ENCODE measurements at places on chromosomes 4 and X.

- DNase-seq = no peak
Measured at GRCh38 chr4:137106287-137106686, 426.0 kb downstream of the PCDH18 start.

- no peak for DNase-seq
Measured at GRCh38 chr4:168667376-168667775, 170.5 kb downstream of the PALLD start.

DNA sequence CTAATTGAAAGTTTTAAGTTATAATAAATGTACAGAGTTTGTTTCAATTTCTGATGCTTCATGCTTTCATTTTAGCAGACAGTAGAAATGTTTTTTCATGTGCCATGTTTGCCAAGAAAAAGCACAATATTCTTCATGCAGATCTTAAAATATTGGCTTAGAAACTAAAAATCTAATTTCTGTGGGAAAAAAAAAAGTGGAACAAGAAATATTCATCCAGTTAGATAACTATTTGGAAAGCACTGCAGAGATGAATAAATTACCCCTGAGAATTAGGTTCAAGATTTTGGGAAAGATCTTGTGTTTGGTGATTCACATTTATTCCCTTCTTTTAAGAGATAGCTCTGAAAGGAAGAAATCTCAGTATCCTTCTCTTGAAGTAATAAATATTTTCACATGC is 912.5 kb downstream of the C4orf33 start:
- no peak for DNase-seq

DNA sequence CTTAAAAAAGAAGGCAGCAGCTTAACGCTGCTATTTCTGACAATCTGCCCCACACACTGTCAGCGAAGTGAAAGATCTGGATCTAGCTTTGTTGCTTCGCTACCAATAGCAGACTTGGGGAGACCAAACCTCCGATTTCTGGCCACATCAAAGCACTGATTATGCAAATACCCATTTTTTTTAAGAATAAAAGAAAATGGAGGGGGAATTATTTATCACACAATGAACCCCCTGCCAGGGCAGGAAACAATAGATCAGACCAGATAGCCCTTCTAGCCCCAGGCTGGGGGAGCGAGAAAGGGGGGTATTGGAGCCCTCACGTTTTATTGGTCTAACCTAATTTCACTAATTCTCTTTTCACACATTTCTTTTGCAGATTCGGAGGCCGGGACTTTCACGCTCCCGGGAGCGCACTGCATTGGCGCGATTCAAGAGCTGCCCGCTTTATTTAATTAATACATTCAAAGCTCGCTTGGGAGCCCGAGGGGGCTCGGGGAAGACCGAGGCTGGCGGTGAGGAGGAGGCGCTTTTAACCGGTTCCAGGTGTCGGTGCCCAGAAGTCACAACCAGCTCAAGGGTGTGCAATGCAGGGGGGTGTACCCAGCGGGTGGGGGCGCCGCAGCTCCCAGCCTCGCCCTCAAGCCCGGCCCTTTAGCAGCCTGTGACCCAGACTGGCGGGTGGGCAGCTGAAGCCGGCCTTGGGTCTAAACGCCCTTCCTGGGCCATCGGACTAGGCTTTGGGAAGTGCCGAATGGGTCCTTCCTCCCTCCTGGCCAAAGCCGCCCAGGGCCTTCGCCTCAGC is 5.5 kb downstream of the NEUROG2 start:
- DNase-seq = no peak

- DNase-seq = no peak
Measured at GRCh38 chrX:129741880-129742758, 3.3 kb downstream of the XPNPEP2 start.

DNA sequence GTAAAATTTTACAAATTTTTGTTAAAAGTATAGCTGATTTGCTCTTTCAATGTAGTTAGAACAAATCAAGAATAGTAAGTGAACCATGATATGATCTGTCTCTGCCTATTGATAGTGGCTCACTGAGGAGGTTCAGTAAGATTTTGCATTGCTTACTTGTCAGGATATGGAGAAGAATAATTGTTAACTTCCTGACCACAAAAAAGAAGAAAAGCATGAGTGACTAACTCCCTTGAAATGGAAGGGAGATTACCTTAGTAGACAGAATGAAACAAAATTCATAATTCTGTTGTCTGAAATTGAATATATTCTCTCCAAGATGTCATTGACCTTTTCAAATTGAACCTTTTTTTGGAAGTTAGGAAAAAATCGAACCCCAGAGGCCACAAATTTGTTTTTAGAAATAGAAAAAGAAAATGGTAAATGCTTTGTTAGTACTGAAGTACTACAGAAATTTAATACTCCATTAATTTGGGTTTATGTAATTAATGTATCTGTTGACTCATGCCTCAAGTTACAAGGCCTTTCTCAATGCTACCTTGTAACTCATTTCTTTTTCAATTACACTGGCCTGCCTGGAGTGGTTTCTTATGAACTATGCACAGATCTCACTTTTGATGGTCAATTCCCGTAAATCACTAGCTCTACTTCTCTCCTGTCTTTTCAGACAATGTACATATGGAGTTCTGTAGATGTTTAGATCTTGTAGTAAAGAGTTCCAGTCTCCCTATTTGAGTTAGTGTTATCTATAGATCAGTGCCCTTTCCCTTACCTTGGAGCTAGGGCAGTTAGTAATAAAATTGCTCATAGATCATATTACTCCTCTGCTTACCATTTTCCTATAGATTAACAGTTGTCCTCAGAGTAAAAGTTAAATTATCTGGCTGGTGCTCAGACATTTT is 139.3 kb downstream of the TLL1 start:
- no peak for DNase-seq

- DNase-seq = no peak
Measured at GRCh38 chr4:102318105-102318504, 27.2 kb downstream of the SLC39A8 start.

GRCh38 chrX:11437642-11438379 is 144.6 kb downstream of the AMELX start:
- no peak for DNase-seq

- DNase-seq = no peak
Measured at GRCh38 chr4:112279025-112279881, 6.5 kb downstream of the TIFA start.

DNA sequence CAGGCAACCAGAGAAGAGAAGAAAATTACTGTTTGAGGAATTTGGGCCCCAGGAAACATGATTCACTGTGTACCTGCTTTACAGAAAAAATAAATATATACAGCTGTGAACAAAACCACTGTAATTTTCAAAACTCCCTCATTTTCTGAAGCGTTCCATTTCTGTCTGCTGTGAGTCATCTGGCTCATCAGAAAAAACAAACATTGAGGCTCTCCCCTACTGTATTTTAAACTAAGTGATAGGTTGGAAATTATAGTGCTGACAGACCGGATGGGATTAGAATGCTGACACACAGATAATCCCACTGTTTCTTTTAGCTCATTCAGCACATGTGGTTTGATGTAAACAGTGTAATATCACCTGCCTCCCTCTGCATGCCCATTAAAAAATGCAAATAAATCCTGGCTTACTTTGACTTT is 847.0 kb downstream of the TRIML1 start:
- peak; percentile 19 for DNase-seq

GRCh38 chr4:2932321-2932950 is 30.8 kb downstream of the NOP14 start:
- no peak for DNase-seq

DNA sequence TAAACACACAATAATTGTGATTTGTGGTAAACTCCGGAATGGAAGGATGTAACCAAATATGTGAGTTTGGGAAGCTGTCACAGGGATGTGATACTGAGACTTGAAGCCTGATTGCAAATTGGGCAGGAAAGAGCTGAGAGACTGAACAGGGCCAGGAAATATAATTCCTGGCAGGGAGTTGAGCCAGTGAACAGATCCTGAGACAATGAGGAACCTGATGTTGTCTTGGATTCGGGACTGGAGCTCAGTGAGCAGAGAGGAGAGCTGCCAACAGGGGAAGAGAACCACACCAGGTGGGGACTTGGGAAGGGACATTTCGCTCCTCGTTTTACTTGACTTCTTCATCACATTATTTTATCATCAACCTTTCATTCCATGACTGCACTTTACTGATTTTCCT is 386.0 kb downstream of the TLL1 start:
- DNase-seq = no peak

- DNase-seq = no peak
Measured at GRCh38 chr4:119746951-119747350, 118.3 kb upstream of the PDE5A start.

GRCh38 chr4:163251204-163251603 is 81.2 kb downstream of the NPY1R start:
- no peak for DNase-seq

DNA sequence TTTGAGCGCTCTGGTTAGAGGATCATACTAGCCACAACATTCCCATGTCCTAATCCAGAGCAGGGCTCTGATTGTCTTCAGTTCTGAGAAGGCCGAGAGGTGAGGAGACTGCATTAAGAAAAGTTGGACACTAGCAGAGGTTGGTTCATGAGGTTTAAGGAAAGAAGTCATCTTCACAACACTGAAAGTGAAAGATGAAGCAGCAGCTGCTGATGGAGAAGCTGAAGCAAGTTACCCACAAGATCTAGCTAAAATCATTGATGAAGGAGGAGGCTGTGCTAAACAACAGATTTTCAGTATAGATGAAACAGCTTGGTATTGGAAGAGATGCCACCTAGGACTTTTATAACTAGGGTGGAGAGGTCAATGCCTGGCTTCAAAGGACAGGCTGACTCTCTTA is 36.8 kb downstream of the RAP1GDS1 start:
- no peak for DNase-seq

DNA sequence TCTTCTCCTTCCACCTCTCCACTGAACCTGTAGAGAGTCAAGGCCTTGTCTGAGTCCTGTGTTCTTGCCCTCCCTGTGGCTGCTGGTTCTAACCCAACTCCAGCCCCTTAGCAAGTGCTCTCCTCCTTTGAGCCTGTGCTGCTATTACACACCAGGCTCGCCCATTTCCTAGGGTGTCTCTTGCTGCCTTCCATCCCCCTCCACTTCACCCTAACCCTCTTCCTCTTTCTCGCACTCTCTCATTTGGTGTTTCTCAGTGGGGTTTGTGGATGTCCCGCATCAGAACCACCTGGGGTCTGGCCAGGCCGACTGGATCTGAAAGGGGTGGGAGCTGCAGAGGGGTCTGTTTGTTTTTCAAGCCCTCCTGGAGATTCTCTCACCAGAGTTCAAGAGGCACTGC is 156.7 kb downstream of the SPRY1 start:
- no peak for DNase-seq

DNA sequence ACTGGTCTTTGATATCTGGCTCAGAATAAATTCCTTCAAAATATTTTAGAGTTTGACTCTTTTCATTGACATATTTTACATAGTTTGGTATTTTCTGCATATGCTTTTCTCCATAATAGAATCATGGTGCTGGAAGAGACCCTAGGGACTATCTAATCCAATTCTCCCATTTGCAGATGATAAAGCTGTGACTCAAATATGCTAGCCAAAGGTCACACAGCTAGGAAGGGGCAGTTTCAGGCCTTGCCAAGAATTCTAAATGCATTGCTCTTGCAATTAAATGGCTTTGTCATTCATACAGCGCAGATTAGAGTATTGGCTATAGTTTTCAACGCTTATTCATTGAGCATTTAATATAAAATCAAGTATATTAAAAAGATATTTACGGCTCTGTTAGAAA is 374.1 kb upstream of the RASGEF1B start:
- DNase-seq = no peak

GRCh38 chr4:74338792-74339333 is 26.1 kb upstream of the EREG start:
- DNase-seq = no peak

GRCh38 chrX:72021975-72022374 is 109.7 kb downstream of the RTL5 start:
- DNase-seq = no peak

DNA sequence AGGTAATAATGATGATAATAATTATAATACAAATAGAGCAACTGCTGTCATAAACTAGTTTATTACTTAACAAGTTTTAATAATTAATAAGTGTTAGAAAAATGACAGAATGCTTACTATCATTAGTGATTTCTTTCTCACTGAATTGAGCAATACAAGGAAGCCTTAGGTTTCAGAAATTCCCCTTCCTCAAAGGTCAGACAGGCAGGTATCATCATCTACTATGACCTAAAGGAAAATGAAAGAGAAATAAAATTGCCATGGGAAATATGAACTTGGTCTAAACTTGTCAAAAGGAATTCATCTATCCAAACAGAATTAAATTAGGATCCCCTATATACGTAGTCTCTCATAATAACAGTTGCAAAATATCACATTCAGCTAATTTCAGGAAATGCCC is 56.3 kb upstream of the SLC7A11 start:
- no peak for DNase-seq

GRCh38 chr4:158462611-158463010 is 59.1 kb upstream of the RXFP1 start:
- no peak for DNase-seq

GRCh38 chr4:54254116-54254914 is 25.2 kb downstream of the PDGFRA start:
- DNase-seq = no peak

- no peak for DNase-seq
Measured at GRCh38 chrX:41870719-41871151, 52.6 kb downstream of the CASK start.

GRCh38 chr4:127450276-127450675 is 182.5 kb upstream of the INTU start:
- no peak for DNase-seq

DNA sequence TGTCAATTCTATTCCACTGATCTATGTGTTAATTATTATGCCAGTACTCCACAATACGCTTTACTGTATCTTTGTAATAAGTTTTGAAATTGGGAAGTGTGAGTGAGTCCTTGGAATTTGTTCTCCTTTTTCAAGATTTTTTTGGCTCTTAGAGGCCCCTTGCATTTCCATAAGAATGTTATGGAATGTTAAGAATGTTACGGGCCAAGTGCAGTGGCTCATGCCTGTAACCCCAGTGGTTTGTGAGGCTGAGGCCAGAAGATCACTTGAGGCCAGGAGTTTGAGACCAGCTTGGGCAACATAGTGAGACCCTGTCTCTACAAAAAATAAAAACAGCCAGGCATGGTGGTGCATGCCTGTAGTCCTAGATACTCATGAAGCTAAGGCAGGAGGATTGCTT is 167.6 kb upstream of the CXorf66 start:
- DNase-seq = no peak

DNA sequence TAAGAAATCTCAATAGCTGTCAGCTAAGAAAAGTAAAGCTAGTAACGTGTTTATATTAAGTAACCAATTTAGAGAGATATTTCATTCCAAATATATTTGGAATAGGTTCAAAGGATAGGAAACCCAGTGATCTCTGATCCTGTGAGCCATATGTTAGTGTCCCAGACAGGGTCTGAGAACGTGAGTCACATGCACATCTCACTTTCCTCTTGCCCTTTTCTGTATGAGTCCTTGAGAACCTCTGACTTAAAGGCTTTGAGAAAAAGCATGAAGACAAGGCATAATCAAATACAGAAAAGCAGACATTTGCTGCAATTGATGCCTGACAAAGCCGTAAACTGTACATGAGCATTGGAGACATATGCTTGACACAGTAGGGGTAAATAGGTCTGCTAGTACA is 655.1 kb upstream of the ADGRL3 start:
- DNase-seq = no peak
